ENCODE measurements at places on chromosomes 5 and 9.
A peak's percentile ranks its signal among the peaks of the same experiment; 100 is the strongest.

DNA sequence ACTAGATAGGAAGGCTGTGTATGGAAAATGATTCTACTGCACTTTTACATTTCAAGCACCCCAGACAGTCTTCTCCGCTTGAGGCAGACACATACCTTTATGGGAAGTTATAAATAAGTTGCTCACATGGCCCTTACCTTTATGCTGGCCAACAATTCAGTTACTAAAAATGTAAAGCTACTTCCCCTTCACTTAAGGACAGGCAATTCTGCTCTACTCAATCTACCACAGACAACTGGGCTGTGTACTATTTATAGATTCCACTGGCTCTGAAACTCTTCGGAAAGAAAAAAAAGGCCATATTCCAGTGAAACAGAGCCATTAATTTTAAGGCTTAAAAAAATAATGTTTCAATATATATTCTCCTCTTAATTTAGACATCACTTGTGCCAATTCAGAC, 59.4 kb downstream of the ELAVL2 start:
- DNase-seq = peak; percentile 46

- no peak for DNase-seq
Measured at GRCh38 chr5:58232130-58232529, 227.8 kb downstream of the PLK2 start.

- DNase-seq = no peak
Measured at GRCh38 chr9:98584059-98584458, 124.7 kb downstream of the GABBR2 start.

GRCh38 chr9:859251-859650, 17.8 kb downstream of the DMRT1 start:
- DNase-seq = no peak

- no peak for DNase-seq
Measured at GRCh38 chr5:42840842-42841567, 29.3 kb upstream of the SELENOP start.

DNA sequence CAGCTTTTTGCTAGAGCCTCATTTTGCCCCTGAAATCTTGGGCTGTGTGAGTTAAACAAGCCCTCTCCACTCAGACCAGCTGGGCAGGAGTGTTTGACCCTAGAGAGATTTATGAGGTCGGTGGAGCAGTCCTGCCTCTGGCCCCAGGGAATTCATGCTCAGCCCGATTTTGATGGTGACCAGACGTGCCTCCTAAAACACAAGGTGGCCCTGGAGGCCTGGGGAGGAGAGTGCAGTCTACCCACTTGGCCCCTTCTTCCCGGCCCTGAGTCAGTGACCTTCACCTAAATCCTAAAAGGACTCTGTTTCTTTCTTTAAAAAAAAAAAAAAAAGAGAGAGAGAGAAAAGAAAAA, 86.6 kb upstream of the SAP30L start:
- DNase-seq = no peak
